ENCODE measurements at places on chromosomes 11 and 22.

- no peak for DNase-seq
Measured at GRCh38 chr11:122036493-122036892, 79.5 kb downstream of the BLID start.

GRCh38 chr11:133705873-133706272, 139.4 kb downstream of the SPATA19 start:
- no peak for DNase-seq

DNA sequence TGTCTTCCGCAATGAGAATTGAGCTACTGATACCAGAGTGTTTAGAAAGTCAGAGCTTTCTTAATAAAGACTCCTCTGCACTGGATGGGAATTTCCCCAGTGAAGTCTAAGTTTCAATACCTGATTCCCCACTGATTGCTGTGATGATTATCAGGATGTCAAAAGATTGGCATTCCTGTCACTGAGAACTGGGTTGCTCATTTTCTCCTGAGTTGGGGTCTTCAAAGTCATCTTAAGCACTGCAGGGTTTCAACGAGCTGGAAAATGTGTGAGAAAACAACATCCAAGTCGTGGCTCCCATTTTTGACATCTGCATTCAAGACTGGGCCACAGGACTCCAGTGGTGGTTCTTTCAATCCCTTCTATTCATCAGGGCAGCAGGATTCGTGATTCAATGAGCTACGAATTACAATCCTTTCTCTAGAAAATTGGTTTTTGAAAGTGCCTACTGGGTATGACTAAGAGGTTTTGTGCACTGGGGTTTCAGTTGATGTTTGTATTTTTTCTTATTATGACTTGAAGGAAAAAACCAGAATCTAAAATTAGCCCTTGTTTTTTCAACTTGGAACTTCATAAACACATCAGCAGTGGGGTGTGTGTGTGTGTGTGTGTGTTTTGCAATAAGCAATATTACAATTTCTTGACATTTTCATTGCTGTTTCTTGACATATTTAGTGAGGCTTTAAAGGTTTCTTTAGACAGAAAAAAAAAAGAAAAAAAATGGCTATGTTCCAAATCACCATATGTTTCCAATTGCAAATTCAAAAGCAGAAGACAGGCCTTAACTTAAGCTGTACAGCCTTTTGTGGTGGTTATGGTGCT, 233.0 kb downstream of the FAM76B start:
- DNase-seq: no peak

DNA sequence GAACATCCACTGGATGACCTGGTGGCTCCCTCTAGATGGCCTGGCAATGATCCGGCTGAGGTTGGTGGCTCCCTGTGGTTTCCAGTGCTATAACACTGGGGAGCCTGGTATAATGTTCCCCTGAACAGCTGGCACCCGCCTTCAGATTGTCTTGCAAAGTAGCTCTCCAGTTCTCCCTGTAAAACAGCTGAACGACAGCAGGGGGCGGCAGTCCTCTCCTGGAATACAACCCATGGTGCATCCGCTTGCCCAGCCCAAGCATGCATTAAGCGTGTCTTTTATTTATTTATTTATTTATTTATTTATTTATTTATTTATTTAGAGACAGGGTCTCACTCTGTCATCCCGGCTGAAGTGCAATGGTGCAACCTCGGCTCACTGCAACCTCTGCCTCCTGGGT, 258.9 kb downstream of the BUD13 start:
- DNase-seq: no peak

- DNase-seq: no peak
Measured at GRCh38 chr11:12811861-12812260, 137.6 kb downstream of the TEAD1 start.

- DNase-seq: no peak
Measured at GRCh38 chr11:34656062-34656720, 35.3 kb downstream of the EHF start.

All from stimulated activated CD8-positive, alpha-beta memory T cell treated with anti-CD3 and anti-CD28 coated beads, Interleukin-7, amount 100 ng/mL, for 4 hours (primary cell).